ENCODE measurements at places on chromosomes 11 and 22.

- no peak for DNase-seq
Observed at GRCh38 chr11:133385781-133386180, 146.5 kb downstream of the OPCML start.

GRCh38 chr11:81857386-81857785 lies 876.3 kb downstream of the FAM181B start:
- no peak for DNase-seq

GRCh38 chr11:9533736-9534473 lies 39.6 kb upstream of the WEE1 start:
- DNase-seq = no peak

GRCh38 chr22:47572443-47572842 lies 810.0 kb downstream of the TBC1D22A start:
- no peak for DNase-seq

- no peak for DNase-seq
Observed at GRCh38 chr11:28483072-28483867, 375.1 kb downstream of the METTL15 start.

DNA sequence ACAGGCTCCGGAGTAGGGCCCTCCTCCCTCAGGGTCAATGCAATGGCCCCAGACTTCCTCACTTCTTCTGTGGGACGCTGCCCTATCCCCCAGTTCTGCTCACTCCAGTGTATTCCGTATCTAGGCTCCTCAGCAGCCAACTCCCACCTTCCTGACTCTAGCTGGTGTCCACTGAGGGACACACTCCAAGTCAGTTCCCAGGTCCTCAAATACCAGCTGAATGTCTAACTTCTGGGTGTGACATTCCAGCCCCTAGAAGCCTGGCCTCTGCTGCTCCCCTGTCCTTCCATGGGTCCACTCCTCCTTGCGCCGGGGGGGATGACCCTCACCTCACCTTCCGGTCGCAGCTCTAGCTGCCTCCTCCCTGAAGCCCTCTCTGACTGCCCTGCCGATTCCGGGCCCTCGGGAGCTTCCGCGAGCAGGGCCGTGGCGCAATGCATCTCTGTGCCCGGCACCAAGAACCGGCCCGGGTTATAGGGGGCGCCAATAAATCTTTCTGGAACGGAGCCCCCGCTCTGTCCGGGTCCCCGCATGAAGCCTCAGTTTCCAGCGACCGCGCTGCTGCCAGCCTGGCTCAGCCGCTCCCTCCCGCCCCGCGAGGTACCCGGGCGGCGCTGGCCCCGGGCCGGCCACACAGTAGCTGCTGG lies 15.4 kb downstream of the BAD start:
- no peak for DNase-seq

DNA sequence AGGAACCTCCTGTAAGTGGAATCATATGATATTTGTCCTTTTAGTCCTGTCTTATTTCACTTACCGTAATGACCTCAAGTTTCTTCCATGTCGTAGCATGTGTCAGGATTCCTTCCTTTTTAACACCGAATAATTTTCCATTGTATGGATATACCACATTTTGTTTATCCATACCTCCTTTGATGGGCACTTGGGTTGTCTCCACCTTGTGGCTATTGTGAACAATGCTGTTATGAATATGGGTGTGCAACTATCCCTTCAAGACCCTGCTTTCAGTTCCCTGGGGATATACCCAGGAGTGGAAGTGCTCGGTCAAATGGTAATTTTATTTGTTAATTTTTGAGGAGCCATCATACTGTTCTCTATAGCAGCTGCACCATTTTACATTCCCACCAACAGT lies 244.9 kb upstream of the BLID start:
- no peak for DNase-seq

DNA sequence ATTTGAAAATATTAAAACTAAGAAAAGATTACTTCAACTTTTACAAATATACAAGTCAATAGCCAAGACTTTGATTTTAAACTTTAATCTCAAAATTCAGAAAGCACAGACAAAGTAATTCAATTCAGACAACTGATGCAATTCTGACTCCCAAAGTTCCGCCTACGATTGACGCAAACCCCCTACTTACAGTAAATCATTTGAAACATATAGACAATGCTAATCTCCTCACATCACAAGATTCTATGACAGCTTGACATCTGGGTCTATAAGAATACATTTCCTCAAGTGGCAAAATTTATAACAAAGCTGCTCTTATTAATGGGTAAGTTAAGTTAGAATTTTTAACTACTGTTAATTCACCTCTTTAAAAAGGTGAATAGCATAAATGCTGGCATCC lies 75.2 kb downstream of the GUCY1A2 start:
- DNase-seq = no peak

DNA sequence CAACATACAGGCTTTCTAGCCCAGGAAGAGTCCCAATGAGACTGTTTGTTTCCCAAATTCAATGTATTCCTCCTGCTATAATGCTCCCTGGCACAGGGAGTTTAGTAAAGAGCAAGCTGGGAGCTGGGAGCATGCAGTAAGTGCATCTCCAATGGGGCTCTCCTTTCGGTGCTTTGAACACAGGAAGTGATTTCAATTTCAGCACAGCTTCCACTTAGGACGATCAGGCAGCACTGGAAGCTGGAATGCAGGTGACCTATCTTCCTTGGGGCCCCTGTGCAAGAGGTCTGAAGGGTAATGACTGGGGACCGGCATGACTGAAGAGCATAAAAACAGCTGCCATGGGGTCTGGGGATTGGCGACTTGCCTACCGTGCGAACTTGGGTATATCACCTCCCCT lies 76.0 kb downstream of the LARGE1 start:
- no peak for DNase-seq

DNA sequence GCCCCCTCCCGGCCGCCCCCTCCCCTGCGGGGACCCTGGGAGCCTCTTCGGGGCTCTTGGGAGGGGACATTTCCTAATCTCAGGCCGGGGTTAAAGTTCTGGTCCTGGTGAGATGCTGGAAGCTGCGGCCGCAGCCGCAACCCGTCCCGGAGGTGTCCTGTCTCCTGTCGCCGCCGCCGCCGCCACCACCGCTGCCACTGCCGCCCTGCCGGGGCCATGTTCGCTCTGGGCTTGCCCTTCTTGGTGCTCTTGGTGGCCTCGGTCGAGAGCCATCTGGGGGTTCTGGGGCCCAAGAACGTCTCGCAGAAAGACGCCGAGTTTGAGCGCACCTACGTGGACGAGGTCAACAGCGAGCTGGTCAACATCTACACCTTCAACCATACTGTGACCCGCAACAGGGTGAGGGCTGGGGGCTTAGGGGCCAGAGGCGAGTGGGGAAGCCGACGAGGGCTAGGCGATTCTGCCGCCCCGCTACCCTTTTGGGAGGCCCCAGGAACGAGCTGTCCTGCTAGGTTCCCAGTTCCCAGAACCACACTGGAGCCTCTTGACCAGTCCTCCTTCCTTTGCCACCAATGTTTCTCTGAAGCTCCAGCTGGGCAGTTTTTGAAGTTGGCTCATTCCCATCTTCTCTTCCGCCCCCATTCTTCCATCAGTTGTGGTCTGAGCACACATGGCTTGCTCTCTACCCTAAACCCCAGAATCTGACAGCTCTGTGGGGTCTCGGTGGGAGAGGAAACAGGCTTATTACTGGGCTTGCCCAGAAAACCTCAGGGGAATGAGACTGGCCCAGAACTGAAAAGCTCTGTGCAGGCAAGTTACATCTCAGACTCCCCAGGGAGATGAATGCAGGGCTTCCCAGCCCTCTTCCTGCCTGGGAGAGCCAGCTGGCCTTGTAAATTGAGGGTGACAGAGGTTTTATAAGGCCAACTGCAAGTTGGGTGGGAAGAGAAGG lies 781 bp downstream of the SIDT2 start:
- no peak for DNase-seq

DNA sequence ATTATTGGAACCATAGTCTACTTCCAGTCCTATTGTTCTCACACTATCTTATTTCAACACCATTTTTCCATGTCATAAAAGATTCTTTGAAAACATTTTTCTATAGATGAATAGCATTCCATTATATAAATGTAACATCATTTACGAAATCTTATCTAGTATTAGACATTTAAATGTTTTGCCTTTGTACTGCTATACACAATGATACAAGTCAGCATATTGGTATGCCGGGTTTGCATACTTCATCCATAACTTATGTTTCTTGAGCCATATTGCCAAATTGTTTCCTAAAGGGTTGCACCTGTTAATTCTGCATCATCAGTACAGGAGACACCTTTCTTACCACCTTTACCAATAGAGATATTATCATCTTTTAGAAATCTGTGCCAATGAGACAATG lies 68.2 kb downstream of the SYT13 start:
- no peak for DNase-seq

DNA sequence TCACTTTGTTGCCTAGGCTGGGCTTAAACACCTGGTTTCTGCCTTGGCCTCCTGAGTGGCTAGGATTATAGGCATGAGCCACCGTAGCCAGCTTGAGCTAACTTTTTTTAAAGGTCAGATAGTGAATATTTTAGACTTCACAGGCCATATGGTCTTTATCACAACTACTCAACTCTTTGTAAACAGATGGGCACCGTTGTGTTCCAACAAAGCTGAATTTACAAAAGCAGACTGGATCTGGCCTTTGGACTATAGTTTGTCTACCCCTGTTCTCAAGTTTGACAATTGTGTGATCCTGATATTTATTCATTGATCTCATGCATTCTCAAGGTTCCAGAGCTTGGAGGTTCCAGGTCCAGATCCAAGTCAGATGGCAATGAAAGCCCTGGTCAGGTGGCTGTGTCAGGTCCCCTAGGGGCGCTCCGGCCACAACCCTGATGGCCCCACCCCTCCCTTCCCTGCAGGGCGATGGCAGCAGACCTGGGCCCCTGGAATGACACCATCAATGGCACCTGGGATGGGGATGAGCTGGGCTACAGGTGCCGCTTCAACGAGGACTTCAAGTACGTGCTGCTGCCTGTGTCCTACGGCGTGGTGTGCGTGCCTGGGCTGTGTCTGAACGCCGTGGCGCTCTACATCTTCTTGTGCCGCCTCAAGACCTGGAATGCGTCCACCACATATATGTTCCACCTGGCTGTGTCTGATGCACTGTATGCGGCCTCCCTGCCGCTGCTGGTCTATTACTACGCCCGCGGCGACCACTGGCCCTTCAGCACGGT lies 15.8 kb downstream of the P2RY2 start:
- DNase-seq = no peak

- DNase-seq = no peak
Observed at GRCh38 chr11:20477418-20478090, 90.0 kb downstream of the PRMT3 start.

DNA sequence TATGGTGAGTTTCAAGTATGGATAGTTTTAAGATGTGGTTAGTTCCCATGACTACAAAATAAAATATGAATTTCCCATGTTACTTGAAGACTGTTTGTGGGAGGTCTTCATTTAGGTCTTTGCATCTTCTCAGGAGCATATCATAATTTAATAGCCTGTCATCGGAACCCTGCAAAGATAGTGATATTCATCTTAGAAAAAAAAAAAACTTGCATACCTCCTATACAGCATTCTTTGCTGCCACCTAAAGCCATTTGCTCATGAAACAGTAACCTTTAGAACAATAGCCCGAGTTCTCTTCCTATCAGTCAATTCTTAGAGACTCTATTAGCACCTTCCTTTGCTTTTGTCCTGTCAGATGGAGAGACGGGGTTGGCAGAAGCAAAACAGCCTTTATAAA lies 75.3 kb downstream of the ARFGAP2 start:
- no peak for DNase-seq

DNA sequence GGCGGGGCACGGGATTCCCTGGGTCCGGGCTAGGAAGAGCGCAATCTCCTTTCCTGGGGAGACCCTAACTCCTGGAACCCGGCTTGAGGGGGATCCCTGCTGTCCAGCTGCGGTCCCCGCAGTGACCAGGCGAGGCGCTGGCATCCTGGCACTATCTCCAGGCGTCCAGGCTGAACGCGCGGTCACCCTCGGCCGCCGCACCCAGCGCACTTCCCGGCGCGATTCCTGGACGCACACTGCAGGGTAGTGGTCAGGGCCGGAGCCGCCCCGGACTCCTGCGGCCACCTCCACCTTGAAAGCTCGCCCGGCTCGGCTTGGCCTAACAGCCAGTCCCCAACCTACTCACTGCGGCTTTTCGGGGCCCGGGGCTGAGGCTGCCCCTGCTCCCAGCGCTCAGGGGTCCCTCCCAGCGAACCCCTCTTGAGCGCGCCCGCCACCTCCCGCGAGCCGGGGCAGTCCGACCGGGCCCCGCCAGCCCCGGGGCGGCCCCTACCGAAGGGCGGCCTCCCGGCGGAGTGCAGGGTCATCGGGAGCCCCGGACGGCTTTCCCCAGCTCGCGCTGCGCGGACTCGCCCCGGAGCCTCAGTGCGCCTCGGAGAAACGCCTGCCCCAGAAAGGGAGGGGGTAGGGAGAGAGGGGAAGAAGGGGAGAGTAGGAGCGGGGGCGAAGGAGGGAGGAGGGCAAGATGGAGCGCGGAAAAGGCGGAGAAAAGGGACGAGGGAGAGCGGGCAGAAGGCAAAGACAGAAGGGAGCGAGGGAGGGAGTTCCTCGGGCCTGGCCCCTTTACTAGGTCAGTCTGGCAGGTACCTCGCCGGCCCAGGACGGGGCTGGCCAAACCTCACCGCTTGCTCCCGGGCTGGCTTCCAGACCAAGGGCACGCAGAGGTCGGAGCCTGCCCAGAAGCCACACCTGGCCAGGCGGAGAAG lies 1.0 kb downstream of the POU2AF3 start:
- peak; percentile 8 for DNase-seq

DNA sequence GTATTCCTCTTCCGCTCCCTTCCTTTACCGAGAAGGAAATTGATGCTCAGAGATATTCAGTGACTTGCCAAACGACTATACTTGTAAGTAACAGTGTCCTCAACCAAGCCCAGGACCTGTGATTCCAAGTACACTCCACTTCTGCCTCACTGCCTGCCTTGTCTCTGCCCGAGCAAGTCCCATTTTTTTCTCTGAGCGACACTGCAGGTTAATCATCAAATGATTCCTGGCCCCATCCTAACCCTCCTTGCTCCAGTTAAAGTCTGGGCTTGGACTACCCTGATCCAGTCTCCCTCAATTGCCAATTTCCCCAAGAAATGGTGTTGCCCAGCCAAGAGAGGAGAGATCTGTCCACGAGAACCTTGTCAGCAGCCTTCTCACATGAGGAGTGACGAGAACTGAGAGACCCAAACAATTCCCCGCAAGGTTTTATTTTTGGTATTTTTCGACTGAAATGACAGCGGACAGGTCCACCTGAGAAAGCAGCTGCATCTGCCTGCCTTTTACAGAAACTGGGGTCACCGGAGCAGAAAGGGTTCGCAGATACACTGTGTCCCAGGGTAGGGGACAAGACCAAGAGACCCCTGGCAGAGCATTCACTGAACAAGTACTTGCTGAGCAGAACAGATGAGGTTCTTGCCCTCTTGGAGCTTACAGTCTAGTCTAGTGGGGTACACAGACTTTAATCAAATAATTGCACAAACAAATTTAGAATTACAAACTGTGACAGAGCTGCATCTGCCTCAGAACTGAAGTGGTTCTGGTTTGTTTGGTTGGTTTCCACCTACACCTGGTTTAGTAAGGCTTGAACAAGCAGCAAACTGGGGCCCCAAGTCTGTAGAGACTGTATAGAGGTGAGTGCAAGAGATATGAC lies 11.4 kb downstream of the POU2AF1 start:
- no peak for DNase-seq

Measured in hematopoietic multipotent progenitor cell (in vitro differentiated cells).